NCI-H1417 (cell line): ENCODE measurements at places on chromosomes 3 and 15.

- peak; percentile 64 for DNase-seq
These were observed 5.0 kb upstream of the AP3S2 start for GRCh38 chr15:89898614-89899294.

GRCh38 chr3:123884203-123884831 lies at the start of gene MYLK:
MYLK (minus strand) TSS chr3:123884332; CDS start chr3:123793841, 90,491 bp downstream.
- peak; percentile 86 for DNase-seq

DNA sequence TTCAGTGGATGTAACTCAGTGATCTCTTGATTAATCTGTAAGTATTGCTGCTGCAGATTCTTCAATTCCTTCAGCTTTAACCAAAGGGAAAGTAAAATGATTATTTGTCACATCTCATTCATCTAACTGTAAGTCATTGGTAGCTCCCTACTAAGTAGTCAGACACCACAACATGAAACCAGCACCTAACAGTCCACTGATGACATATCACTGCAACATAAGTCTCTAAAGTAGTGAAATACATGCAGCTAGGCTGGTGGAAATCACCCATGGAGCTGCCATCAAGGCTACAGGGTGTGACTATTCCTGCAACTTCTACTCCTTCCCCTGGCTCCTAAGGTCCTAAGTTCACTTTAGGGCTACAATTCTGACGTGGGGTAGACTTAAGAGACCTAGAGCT lies 21.1 kb upstream of the HCLS1 start:
- no peak for DNase-seq

GRCh38 chr3:87503900-87504498 lies 227.6 kb upstream of the POU1F1 start:
- peak; percentile 56 for DNase-seq

GRCh38 chr15:99296386-99296785 lies 45.1 kb downstream of the LRRC28 start:
- DNase-seq, result no peak

GRCh38 chr15:81160312-81161159 lies 26.5 kb downstream of the CFAP161 start:
- peak; percentile 22 for DNase-seq

- no peak for DNase-seq
These were observed 800 bp upstream of the TARS3 start for GRCh38 chr15:101725073-101725472.

DNA sequence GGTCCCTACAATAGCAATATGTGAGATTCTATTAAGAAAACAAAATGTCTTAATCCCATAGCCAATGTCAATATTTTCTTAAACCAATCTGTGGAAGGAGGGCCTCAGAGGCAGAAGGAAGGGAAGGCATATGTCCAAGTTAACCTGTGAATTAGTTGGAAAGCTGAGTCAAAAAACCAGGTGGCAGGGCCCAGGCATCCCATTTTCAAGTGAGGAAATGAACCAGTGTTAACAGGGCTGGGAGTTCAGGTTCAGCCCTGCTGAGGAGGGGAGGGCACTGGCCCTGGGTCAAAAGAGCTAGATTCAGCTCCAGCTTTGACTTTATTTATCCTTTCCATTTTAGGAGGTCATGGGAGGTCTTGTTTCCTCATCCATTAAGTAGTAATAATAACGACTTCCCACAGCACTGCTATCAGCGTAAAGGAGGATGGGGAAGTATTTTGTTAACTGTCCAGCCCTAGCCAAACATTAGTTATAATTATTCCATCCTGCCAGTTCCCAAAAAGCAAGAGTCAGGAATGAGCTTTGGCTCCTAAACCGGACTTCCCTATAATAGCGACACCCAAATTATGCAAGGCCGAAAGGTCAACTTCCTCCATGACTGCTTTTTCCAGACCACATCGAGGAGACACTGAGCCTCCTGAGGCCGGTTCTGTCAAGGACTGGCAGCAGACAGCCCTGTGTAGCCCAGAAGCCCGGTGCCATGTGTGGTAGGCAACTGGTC lies 3.2 kb downstream of the MASP1 start:
- DNase-seq, result no peak

GRCh38 chr3:127929818-127930413 lies 14.9 kb downstream of the KBTBD12 start:
- no peak for DNase-seq

GRCh38 chr15:90836296-90836871 lies 32.0 kb upstream of the FURIN start:
- DNase-seq, result no peak

GRCh38 chr3:127459891-127460290 lies 130.6 kb downstream of the TPRA1 start:
- DNase-seq, result no peak

GRCh38 chr3:123090728-123091531 lies 24.1 kb downstream of the PDIA5 start:
- peak; percentile 81 for DNase-seq

DNA sequence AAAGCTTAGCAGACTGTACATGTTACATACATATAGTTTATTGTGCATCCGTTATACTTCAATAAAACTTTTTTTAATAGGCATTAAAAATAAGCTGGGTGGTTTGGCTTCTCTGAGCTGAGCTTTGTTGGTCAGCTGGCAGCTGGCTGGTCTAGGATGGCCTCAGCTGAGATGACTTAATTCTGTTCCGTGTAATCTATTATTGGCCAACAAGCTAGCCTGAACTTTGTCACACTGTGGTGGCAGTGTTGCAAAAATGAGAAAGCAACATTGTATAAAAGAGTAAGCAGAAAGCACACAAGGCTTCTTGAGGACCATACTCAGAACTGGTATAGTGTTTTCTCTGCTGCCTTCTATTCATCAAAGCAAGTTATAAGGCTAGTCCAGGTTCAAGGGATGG lies 45.2 kb downstream of the CGGBP1 start:
- DNase-seq, result no peak
